Metanephros (tissue), 2 donors: ENCODE measurements at places on chromosomes 3 and 15. TPM values are rescaled to one million over a fixed set of nuclear protein-coding genes. Genes with fewer than 3 reads are reported as not detected.

FRMD5 gene
- 0.82 TPM for total RNA-seq

CFAP20DC gene
- 3.3 TPM for total RNA-seq

SLC28A2 gene
- 0.23 TPM for total RNA-seq

GDPGP1 gene
- 8.3 TPM for total RNA-seq

NRROS gene
- 7.6 TPM for total RNA-seq

DLL4 gene
- 28.3 TPM for total RNA-seq

SLC6A20 gene
- total RNA-seq, result 0.06 TPM

GOLGA6L4 gene
- total RNA-seq, result 3.0 TPM

MME gene
- total RNA-seq, result 160 TPM

TMC3 gene
- total RNA-seq, result not detected

C2CD4B gene
- total RNA-seq, result 15.8 TPM

CRELD1 gene
- 43.0 TPM for total RNA-seq

ATP13A5 gene
- not detected for total RNA-seq

CMTM8 gene
- total RNA-seq, result 7.5 TPM

SOX2 gene
- 0.29 TPM for total RNA-seq

PLA2G4B gene
- total RNA-seq, result 6.2 TPM

SPTSSB gene
- total RNA-seq, result 7.4 TPM

GRIP2 gene
- total RNA-seq, result 5.4 TPM

MAGEL2 gene
- 5.4 TPM for total RNA-seq

BFSP2 gene
- not detected for total RNA-seq

ERICH6 gene
- not detected for total RNA-seq

BCL2A1 gene
- total RNA-seq, result 8.2 TPM

WNT7A gene
- total RNA-seq, result not detected

SQOR gene
- total RNA-seq, result 14.3 TPM

CLSTN2 gene
- total RNA-seq, result 6.8 TPM

CLCN2 gene
- total RNA-seq, result 13.4 TPM

PLS1 gene
- total RNA-seq, result 14.1 TPM

VPS33B gene
- 5.5 TPM for total RNA-seq

RPUSD2 gene
- total RNA-seq, result 12.2 TPM

LTK gene
- 1.7 TPM for total RNA-seq
